ENCODE measurements at places on chromosomes 7 and 10. TPM values are rescaled to one million over a fixed set of nuclear protein-coding genes. Genes with fewer than 3 reads are reported as not detected.

DNA sequence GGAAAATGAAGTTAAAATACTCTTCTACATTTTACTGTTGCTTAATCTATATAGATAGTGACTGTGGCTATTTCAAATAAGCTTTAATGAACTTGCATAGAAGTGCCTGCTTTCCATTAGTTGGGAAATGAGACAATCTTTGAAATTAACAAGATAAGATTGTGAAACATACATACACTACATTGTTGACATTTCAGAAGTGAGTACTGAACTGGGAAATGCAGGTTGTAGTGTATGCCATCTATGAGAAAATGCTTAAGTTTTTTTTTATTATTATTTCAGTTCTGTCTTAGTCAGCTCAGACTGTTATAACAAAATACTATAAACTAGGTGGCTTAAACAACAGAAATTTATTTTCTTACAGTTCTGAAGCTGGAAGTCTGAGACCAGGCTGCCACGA lies 49.6 kb upstream of the CSTF2T start:
- DNase-seq, result no peak

- DNase-seq, result peak; percentile 76
Observed at GRCh38 chr7:151428378-151429236, 11.3 kb downstream of the CRYGN start.

The LIPN gene
- 1.4 TPM for total RNA-seq

GRCh38 chr10:67790534-67791408 lies 47.2 kb downstream of the DNAJC12 start:
- no peak for DNase-seq

DNA sequence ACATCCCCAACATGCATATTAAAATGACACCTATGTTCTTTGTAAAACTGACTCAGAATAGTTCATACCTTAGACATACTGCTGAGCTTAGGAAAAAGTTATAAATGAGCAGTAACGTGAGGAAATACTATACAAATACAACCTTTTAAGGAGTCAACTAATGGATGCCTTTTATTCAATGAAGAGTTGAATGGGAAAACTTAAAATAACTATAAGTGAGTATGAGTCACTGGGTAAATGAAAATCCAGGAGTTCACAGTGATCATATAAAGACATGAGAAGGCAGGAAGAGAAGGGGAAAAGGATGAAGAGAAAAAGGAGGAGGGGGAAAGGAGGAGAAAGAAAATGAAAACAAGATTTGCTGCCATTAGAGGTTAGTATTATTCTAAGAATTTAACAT lies 157.8 kb upstream of the PCDH15 start:
- DNase-seq, result no peak

DNA sequence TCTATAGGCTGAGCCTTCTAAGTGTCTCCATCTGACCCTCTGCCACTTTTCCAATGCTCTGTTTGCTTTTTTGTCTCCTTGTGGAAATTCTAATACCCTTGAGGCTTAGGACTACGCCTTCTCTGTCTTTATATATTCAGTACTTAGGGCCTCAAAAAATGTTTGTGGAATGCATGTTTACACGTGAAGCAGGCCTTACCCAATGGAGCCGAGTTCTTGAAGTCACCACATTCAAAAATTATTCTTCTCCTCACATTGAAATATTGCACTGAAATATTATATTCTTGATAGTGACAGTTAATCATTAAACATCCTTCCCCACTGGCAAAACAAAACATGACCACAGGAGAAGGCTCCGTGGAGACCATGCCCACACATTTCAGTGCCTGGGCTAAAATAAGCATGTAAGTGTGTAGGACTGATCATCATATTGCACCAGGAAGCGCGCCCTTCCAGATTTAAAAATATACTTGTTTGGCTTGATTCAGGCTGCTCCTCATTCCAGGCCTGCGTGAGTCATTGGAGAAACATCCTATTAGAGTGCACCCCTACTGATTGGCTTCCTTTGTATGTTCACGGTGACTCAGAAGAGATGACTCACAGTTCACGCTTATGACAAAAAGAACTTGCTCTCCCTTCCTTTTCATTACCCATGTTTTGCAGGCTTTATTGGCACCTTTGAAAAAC lies 307.4 kb upstream of the AOAH start:
- peak; percentile 91 for DNase-seq

The CCDC146 gene
- 18.4 TPM for total RNA-seq

GRCh38 chr7:36185756-36186155 lies 32.7 kb downstream of the EEPD1 start:
- no peak for DNase-seq

- DNase-seq, result no peak
Observed at GRCh38 chr7:22858640-22859561, 36.3 kb upstream of the TOMM7 start.

The HOXA1 gene
- total RNA-seq, result 1.1 TPM
